ENCODE measurements at places on chromosomes 16 and 17. TPM values are rescaled to one million over a fixed set of nuclear protein-coding genes. Genes with fewer than 3 reads are reported as not detected.
A peak's percentile ranks its signal among the peaks of the same experiment; 100 is the strongest.

CCL15 gene
- not detected for total RNA-seq

CACNG1 gene
- not detected for total RNA-seq

ST6GALNAC2 gene
- not detected for total RNA-seq

NSF gene
- total RNA-seq: 62.8 TPM

NFATC2IP gene
- total RNA-seq: 113 TPM

TBC1D3L gene
- 17.1 TPM for total RNA-seq

PDIA2 gene
- total RNA-seq: not detected

OSGIN1 gene
- total RNA-seq: 0.24 TPM

- peaks cover 74% of the 10 kb centered on the region for H3K36me3 ChIP-seq
- H3K27ac ChIP-seq: peak overlapping the region; percentile 93
- no peak for DNase-seq
- peaks cover 90% of the 10 kb centered on the region for H3K4me1 ChIP-seq
- H3K4me3 ChIP-seq: peak overlapping the region; percentile 85
- no peaks in the 10 kb centered on the region for H3K27me3 ChIP-seq
Observed at GRCh38 chr17:77460514-77461046, 319.8 kb downstream of the SEC14L1 start.

DNA sequence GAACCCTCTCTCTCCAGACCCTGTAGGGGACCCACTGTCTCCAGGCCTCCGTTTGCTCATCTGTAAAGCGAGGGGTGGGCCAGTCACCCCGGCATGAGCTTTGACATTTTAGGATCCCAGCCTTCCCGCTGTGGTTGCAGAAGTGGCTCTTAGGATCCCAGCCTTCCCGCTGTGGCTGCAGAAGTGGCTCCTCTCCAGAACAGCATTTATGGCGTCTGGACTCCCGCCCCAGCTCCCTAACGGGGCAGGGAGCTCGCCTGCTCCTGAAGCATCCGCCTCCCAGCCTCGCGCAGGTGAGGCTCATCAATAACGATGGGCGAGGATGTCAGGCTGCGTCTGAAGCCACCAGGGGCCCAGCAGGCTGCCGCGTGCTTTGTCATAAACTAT lies 222.3 kb upstream of the TNRC6C start:
- no peaks in the 10 kb centered on the region for H3K4me1 ChIP-seq
- no peak overlapping the region for H3K4me3 ChIP-seq
- no peak overlapping the region for H3K27ac ChIP-seq
- peaks cover 30% of the 10 kb centered on the region for H3K27me3 ChIP-seq
- DNase-seq: no peak

DNA sequence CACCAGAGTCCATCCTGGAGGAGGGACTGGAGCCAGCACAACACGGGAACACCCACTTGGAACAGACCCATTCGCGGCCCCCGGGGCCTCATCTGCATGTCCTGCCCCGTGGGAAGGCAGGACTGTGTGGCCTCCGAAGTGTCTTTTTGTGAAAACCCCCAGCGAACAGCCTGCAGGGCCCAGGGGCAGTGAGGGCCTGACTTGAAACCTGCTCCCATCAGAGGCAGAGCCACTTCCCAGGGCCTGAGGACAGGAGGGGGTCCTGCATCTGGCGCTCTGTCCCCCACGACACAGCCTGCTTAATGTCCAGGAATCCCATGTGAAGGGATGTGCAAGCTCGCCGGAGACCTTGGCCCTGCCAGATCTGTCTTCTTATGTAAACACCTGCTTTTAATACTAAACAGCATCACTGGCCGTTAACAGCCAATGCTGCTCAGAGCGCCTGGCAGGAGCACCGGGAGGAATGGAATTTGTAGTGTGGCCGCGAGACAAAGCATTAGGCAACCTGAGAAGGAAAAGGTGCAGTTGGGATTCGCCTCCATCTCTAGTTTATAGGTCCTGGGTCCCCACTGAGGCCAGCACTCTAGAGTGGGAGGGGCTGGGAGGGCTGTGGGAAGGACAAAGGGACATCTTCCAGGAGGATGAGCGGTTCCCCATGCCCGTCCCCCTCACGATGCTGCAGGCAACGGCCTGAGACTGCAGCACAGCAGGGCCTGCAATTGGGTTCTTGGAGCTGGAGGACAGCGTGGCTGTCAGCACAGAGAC lies 9.6 kb upstream of the EVPL start:
- H3K27ac ChIP-seq: no peak overlapping the region
- peaks cover 17% of the 10 kb centered on the region for H3K4me1 ChIP-seq
- H3K27me3 ChIP-seq: no peaks in the 10 kb centered on the region
- peaks cover 37% of the 10 kb centered on the region for H3K36me3 ChIP-seq

- H3K4me1 ChIP-seq: peaks cover 88% of the 10 kb centered on the region
- H3K4me3 ChIP-seq: peak overlapping the region; percentile 86
- no peak for DNase-seq
- H3K27ac ChIP-seq: peak overlapping the region; percentile 93
- H3K27me3 ChIP-seq: no peaks in the 10 kb centered on the region
- H3K36me3 ChIP-seq: peaks cover 86% of the 10 kb centered on the region
Observed at GRCh38 chr17:40561294-40561870, 3.9 kb downstream of the CCR7 start.

DNA sequence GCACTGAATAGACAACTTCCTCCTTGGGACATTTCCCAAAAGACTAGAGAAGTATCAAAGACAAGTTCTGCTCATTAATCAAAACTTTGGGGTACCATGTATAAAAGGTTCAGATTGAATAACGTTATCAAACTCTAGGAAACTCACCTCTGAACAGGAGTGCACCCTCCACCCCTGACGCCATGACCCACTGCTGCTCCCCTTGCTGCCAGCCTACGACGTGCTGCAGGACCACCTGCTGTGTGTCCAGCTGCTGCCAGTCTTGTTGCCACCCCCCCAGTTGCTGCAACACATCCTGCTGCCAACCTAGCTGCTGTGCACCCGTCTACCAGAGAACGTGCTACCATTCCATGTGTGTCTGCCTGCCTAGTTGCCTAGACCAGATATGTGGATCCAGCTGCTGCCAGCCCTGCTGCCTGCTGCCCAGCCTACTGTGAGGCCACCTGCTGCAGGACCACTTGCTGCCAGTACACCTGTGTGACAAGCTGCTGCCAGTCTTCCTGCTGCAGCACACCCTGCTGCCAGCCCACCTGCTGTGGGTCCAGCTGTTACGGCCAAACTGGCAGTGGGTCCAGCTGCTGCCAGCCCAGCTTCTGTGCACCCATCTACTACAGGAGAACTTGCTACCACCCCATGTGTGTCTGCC lies 13.8 kb upstream of the KRTAP9-2 start:
- no peaks in the 10 kb centered on the region for H3K36me3 ChIP-seq
- H3K4me1 ChIP-seq: no peaks in the 10 kb centered on the region
- no peak for DNase-seq

- H3K36me3 ChIP-seq: peaks cover 11% of the 10 kb centered on the region
- peak; percentile 47 for DNase-seq
- H3K27ac ChIP-seq: peak overlapping the region; percentile 87
- peak overlapping the region; percentile 87 for H3K4me3 ChIP-seq
Observed at GRCh38 chr17:5282642-5283217, 646 bp downstream of the RABEP1 start.

GRCh38 chr16:79082970-79083369 lies 517.6 kb downstream of the MAF start:
- H3K27me3 ChIP-seq: peaks cover 17% of the 10 kb centered on the region
- no peak overlapping the region for H3K27ac ChIP-seq
- peaks cover 50% of the 10 kb centered on the region for H3K4me1 ChIP-seq
- DNase-seq: no peak

- H3K4me1 ChIP-seq: peaks cover 14% of the 10 kb centered on the region
- no peak overlapping the region for H3K4me3 ChIP-seq
- no peaks in the 10 kb centered on the region for H3K36me3 ChIP-seq
- H3K27me3 ChIP-seq: no peaks in the 10 kb centered on the region
- no peak overlapping the region for H3K27ac ChIP-seq
- DNase-seq: no peak
Observed at GRCh38 chr16:81564421-81564911, 119.9 kb downstream of the CMIP start.

DNA sequence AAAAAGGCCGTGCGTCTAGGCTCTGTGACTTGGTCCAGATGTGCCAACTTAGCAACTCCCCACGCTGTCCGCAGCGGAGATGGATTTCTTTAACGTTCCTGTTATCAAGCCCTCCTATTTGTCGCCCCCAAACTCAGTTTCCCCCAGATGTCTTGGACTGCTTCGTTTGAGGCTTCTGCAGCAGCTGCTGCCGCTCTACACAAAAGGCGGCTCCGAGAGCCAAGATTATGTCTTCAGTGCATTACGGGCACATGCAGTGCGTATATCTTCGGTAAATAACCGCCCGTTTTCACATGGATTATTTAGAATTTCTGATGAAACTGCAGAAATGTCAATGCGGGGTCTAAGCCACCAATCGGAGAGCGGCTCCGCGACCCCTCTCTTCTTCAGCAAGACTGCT lies 240.6 kb upstream of the ZFHX3 start:
- no peak overlapping the region for H3K27ac ChIP-seq
- H3K27me3 ChIP-seq: no peaks in the 10 kb centered on the region
- DNase-seq: no peak
- no peaks in the 10 kb centered on the region for H3K36me3 ChIP-seq
- no peak overlapping the region for H3K4me3 ChIP-seq
- no peaks in the 10 kb centered on the region for H3K4me1 ChIP-seq
